Cardiac fibroblast (primary cell): ENCODE measurements at places on chromosomes 1 and 21.

- peak; percentile 76 for DNase-seq
Measured at GRCh38 chr1:31745096-31745945, 18.8 kb downstream of the ADGRB2 start.

- peak; percentile 91 for DNase-seq
Measured at GRCh38 chr1:93844262-93845045, 34.6 kb downstream of the DNTTIP2 start.

DNA sequence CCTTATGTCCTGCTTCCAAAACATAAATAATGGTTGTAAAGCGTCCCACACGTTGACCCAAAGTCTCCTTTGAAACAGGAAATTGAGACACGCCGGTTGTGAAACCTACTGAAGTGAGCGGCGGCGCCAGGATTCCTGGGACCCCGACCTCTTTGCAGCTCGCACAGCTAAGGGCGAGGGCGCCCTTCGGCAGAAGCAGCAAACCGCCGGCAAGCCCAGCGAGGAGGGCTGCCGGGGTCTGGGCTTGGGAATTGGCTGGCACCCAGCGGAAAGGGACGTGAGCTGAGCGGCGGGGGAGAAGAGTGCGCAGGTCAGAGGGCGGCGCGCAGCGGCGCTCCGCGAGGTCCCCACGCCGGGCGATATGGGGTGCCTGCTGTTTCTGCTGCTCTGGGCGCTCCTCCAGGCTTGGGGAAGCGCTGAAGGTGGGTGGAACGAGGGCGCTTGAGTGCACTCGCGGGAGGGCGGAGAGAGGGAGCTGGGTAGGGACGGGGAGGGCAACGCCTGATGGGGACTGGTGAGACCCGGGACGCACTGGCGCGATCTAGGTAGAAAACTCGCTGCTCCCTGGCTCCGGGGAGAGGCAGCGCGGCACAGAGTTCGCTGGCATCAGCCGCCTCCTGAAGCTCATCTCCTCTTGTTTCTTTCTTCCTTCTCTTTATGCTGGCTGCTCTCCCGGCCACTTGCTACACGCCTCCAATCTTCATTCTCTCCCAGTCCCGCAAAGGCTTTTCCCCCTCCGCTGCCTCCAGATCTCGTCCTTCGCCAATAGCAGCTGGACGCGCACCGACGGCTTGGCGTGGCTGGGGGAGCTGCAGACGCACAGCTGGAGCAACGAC, at the start of gene CD1D:
CD1D (plus strand) TSS at position 155 of the 836 bp plus-strand sequence; CDS start at position 362, 207 bp downstream.
- DNase-seq: peak; percentile 21

- DNase-seq: no peak
Measured at GRCh38 chr21:14244911-14245310, 29.0 kb downstream of the RBM11 start.

DNA sequence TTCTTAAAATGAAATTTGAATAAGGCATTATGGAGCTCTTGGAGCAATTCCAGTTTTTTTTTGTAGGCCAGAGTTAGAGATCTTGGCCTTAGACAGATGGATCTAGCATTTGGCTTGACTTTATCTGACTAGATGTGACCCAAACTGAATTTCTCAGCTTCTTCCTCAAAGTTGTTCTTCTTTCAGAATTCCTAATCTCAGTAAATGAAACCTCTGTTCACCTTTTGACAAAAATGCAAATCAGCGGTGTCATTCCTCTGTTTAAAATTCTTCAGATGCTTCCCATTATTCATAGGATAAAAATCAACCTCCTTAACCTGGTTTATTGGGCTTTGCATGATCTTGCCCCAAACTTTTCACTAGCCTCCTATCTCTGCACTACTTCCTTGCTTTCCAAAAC, 177.6 kb downstream of the RASAL2 start:
- no peak for DNase-seq

DNA sequence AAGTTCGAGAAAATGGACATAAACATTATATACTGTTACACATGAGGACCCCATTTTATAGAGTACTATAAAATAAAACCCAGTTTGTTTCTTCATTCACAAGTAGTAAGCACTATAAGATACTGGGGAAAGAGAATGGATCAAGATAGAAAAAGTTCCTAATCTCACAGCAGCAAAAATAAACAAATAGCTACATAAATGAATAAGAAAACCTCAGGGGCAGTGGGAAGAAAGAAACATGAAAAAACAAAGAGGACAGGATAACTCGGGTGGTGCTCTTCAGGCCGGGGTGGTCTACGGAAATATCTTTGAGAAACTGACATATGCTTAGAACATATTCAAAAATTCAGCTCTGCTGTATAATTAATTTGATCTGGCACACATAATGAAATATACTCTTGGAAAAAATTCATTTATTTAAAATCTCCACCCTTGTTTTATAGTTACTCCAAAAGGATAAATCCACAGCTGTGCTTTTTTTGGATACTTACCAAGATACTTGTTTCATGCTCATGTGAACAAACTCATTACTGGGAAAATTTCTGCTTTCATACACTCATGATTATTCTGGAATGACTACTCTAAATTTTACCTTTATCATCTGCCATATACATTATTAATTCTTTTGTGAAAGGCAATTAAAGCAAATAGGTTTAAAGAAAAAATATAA, 20.0 kb downstream of the CEP170 start:
- DNase-seq: peak; percentile 69

DNA sequence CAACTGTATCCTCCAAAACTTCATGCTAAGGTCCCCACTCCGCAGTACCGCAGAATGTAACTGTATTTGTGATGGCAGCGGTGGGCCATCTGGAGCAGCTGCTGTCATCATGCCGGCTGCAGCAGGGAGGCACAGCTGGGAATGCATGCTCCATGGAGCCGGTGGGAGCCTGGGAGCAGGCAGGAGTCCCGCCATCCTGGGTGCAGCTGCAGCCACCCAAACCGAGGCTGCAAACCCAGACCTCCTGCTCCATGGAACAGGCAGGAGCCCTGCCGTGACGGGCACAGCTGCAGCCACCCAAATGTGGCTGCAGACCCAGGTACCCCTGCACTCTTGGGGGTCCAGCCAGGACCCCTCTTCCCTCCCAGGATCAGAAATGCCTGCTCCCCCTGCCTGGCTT, 80.3 kb downstream of the SCMH1 start:
- no peak for DNase-seq

- DNase-seq: no peak
Measured at GRCh38 chr1:32798679-32799416, 18.3 kb downstream of the YARS1 start.

- DNase-seq: no peak
Measured at GRCh38 chr1:193388683-193389082, 202.3 kb upstream of the B3GALT2 start.

DNA sequence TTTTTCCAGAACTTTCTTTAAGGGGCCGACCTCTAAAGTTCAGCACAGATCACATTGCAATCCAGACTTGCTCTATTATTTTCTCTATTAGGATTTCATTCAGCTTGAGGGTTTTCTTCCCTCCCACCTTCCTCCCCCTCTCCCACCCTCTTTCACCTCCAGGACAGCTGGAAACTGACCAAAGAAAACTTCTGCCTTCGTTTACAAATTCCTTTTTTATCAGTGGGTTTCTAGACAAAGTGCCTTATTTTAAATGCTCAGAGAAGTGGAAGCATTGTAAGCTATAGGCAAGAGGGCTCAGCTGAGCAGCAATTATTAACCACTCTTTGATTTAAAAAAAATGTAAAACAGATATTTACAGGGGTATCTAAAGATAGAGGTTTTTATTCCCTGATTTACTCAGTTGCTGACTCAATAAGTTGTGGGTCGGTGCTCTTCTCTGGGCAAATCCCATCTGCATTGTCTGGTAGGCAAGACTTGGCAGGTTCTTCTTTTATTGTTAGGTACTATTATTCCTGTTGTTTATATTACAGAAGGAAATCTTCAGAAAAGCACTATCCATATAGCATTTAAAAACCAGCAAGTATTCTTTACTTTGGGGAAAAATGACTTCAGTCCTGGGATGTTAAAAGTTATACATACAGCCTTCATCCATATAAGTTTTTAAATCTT, 277.0 kb upstream of the C1orf105 start:
- DNase-seq: peak; percentile 94

GRCh38 chr1:181479137-181479745, 4.1 kb upstream of the CACNA1E start:
- DNase-seq: peak; percentile 73

DNA sequence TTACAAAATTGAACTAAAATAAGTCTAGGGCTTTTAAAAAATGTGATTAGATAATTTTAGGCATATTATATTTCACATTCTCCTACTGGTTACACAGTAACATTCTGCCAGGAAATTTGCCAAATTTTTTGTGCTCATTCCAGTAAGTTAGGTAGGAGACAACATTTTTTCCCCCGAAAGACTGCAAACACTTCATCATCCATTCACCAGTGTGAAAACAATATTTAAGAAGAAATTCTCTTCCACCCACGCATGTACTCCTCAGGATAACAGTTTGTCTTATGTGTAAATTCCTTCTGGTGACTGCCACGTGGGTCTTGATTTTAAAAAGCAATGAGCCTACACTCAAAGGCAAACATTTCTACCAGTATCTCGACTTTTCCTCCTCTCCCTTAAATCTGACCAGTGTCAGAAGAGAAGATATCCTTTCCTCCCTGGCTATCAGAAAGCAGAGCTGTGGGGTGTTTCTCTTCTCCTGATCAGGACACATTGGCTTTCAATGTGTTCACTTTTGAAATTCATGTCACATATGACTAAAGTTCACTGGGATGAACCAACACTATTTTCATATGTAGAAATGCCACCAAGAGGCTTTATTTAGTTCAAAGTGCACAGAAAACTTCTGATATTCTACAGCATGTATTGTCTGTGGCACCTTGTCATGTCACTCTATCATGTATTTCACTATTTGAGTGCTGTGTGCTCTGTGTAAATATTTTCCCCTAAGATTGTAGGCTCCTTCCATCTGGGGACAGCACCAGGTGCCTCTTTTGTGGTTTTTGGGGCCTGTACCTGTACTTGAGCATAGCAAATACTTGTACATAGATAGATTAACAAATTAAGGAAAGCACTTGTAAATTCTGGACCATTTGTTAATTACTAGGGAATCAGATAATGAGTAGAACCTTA, 38.6 kb downstream of the LHX9 start:
- peak; percentile 49 for DNase-seq

DNA sequence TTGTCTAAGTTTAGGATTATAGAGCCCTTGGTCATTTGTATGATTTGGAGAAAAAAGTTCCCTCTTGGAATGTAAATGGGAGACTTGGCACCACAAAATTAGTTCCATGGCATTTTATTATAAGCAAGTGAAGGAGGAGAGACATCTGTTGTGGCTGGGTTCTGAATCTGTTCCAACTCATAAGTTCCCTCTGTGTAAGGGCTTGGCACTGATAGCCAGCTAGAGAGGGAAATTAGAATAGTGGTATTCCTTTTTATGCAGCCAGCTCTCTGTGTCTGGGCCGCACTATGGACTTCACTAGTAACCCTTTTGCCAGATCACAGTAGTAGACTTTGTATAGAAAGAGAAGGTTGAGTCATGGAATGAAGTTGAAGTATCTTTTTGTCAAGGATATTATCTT, 31.1 kb downstream of the GNAI3 start:
- peak; percentile 32 for DNase-seq
